Inflammatory macrophage treated with lipopolysaccharide for 4 hours (primary cell): ENCODE measurements at places on chromosomes 2 and 18.
A peak's percentile ranks its signal among the peaks of the same experiment; 100 is the strongest.

- DNase-seq = no peak
These were observed 169.3 kb downstream of the TMEM200C start for GRCh38 chr18:5726011-5726410.

DNA sequence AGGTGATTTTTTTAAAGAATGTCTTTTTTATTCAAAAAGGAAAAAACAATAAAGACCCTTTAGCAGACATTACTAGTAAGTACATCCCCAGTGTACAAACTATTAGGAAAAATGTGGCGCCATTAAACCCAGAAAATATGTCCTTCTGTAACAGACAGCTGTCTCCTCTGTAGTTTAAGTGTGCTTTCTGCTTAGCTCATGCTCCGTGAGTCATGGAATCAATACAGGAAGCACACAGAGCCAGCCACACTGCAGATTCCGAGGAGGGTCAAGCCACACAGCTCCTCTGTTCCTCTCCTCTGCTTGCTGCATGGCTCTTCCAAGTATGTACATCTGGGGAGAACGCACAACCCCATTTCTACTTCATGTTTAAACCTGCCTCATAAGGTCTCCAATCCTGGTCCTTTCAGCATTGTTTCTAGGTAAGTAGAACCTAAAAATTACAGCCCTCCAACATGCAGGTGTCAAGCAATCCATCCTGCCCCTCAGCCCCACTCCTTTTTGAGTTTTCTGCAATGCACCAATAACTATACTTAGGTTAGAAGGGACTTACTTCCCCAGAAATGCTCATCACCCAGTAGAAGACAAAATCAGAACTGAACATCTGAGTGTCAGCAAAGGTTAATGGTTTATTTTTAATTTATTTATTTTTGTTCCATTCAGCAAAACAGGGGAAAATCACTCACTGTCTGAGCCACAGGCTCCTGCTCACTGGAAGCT, 37.5 kb downstream of the ACVR1 start:
- DNase-seq = peak; percentile 82

DNA sequence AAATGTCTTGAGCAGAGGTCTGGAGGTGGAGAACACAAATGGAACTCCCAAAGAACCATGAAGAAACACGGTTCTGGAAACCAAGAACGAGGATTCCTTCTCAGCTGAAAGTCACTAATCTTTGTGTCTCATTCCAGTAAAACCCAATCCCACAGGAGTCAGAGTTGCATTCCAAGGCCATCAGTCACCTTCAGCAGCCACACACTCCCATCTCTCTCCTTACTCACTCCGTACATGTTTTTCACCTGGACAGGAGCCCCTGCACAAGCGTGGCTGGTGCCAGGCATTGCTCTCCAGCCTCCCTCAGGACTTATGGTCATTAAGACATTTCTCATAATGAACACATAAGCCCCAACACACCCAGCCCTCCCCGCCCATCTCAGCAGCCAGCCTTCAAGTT, 175.4 kb upstream of the SIX2 start:
- DNase-seq = no peak

DNA sequence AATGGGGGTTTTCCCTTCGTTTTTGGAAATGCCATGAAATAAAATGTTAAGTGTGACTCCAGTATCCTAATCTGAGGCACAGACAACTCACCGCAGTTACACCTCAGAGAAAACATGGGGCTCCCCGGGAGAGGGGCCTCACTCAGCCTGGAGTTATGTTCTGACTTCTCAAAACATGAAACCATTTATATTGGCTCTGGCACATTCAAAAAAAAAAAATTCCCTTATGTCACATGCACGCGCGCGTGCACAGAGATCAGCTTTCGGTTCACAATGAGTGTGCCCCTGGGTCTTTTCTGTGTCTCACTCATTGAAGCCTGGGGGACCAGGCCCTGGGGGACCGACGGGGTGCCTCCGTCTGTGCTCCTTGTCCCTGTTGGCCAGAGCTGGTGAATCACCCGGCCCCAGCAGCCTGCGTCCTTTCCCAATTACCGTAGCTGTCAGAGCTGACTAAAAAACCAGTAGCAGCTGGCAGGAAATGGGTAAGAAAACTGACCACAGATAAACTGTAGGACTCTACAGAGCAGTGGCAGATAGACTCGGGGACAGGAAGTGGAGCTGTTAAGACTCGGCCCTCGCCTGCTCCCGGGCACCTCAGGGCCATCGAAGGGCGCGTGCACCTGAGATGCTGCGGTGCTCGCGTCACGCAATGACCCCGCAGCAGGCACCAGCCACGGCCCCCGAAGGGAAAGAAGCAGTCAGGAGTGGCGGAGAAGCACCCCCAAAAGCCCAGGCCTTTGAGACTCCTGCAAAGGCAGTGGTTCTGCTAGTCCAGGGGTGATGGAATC, 138.3 kb upstream of the ID2 start:
- DNase-seq = peak; percentile 97

DNA sequence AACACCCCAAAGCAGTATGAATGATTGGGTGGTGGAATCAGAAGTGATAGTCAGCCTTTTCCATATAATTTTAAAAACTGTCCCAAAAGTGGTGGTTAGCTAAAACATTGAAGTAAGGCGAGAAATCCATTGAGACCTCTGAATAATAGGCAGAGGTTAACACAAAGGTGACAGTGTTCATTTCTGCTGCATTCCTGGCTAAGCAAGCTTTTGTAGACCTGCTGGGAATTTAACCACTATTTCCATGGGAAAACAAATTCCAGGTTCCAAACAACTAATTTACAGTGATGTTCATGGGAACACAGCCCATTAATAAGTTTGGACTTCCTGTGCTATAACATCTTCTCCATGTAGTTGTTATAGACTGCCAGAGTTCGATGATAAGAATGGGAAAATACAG, 6.3 kb upstream of the INO80D start:
- no peak for DNase-seq

GRCh38 chr2:62724886-62725711, 19.6 kb downstream of the EHBP1 start:
- DNase-seq = no peak
